ENCODE measurements at places on chromosomes 3 and 15. TPM values are rescaled to one million over a fixed set of nuclear protein-coding genes. Genes with fewer than 3 reads are reported as not detected.

GRCh38 chr3:170638988-170639387 lies 53.1 kb upstream of the SLC7A14 start:
- DNase-seq: peak; percentile 62

GRCh38 chr3:10273702-10274305 lies 18.9 kb downstream of the GHRL start:
- no peak for DNase-seq

GRCh38 chr15:66631616-66632263 lies 65.9 kb upstream of the LCTL start:
- DNase-seq: no peak

DNA sequence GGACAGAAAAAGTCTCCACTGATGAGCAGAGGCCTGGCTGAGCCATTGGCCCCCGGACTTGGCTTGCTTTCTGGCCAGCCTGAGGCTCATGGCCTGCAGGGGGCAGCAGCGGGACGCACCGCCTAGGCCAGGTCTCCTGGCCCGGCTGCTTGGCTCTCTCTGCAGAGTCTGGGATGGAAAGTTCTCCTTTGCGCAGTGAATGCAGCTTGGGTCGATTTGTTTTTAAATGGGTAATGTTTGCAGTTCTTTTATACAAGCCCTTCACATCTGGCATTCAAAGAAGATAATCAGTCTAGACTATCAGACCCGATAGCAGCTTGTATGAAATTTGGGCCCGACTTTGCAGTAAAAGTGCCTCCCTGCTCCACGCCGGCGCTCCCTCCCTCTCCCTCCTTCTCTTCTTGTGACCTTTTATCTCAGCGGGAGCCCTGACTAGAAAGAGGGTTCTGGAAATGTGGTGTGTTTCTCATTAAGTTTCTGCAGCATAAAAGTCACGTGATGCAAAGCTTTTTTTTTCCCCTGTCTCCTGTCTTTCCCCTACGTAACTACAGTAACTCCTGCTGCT lies 59.9 kb downstream of the ZNF621 start:
- DNase-seq: peak; percentile 87

CNTN4 gene
- total RNA-seq: 57.6 TPM

ENTPD3 gene
- 5.3 TPM for total RNA-seq

DNA sequence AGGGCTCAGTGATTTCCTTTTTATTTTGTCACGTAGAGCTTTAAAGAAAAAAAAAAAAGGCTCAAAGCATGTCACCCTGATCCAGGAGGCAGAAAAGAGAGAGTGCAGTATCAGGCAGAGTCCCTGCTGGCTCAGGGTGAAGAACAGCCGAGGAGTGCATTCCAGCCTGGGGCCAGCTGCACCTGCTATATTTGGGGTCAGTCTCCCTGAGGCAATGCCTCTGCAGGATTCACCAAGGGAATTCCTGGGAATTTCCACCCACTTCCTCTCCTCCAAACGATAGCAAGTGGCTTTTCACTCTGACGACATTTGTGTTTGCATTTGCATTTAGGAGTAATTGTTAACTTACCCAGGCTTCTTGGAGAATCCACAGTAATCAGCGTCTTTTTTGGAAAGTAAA lies 202.9 kb upstream of the CTNNB1 start:
- DNase-seq: no peak

- DNase-seq: no peak
Measured at GRCh38 chr3:58178528-58179234, 32.1 kb downstream of the DNASE1L3 start.

GRCh38 chr15:85564686-85565085 lies 184.3 kb downstream of the AKAP13 start:
- DNase-seq: no peak

DNA sequence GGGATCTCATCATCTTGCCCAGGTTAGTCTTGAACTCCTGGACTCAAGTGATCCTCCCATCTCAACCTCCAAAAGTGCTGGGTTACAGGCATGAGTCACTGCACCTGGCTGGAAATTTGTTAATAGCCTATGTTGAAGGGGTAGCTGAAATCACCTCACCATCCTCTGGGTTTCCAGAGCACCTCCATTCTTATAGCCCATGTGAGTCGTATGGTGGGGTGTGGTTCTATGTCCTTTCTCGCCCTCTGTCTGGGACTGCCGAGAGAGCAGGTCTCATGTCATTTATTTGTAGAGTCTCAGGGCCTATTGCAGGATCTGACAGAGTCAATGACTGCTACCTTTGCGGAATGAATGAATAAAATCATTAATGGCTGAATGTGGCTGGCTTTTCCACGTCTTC lies 20.9 kb downstream of the CEMIP start:
- DNase-seq: no peak

- no peak for DNase-seq
Measured at GRCh38 chr3:161388855-161389254, 17.5 kb upstream of the SPTSSB start.

GRCh38 chr3:8576841-8577571 lies 67.6 kb downstream of the SSUH2 start:
- no peak for DNase-seq

GOLGA6B gene
- total RNA-seq: not detected

USP19 gene
- total RNA-seq: 35.7 TPM

RARB gene
- total RNA-seq: 11.6 TPM

SEMA3G gene
- 3.3 TPM for total RNA-seq

DNA sequence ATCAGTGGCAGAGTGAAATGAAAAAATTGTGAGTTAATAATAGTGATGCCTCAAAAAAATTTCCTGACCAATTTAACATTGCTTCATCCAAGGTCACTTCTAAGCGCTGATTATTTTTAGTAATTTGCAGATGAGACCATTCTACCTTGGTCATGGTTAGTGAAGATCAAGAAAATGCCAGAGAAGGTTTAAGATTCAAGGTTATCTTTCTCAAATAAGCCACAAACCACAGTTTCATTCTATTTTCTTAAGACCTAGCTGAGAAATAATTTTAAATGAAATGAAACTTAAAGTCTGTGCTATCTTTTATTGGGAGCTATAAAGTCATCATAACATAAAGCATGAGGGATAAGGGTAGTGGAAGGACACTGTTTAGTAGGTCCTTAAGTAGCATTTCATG lies 353.9 kb upstream of the NAALADL2 start:
- no peak for DNase-seq

All from cerebellum (tissue), 4 donors.